ENCODE measurements at places on chromosomes 1 and 21.
A peak's percentile ranks its signal among the peaks of the same experiment; 100 is the strongest.

DNA sequence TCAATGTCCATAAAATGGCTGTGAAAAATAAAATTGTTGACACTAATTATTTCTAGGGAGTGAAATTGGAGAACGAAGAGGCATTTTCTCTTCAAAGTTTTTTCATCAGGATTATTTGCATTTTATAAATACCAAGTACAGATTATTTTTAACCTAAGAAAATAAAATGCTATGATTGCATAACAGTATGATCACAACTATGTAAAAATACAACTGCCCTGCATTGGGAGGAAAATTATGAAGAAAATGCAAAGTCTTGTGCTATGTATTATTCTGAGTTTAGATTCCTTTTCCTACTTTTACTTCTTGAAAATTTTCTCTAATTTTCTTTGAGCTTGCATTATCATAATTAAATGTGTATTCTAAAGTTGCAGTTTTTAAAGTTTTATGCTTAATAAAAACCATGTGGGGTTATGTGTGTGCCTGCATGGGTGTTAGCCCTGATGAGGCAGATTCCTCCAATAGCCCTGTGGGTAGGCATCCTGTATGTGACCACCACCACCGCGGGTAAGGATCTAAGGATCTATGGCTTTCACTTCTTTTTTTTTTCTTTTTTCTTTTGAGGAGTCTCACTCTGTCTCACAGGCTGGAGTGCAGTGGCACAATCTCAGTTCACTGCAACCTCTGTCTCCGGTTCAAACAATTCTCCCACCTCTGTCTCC is 24.7 kb downstream of the STX6 start:
- no peak for DNase-seq

DNA sequence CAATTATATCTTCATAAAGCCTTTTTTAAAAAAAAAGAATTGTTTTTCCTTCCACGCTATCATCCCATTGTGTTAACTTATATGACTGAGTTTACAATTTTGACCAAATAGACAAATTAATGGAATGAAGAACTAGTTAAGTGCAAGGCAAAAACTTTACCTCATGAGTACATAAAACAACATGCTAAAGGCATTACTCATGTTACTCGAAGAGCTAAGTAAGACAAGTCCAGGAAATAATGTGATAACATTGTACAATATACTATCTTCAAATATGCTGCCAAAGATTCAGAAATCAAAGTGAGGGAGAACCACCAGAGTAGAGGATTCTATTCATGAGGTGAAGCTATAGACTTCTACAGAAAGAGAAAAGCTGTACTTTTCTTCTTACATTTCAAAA is 24.2 kb upstream of the DYNLT5 start:
- DNase-seq, result no peak

- DNase-seq, result no peak
Observed at GRCh38 chr21:35324372-35325220, 275.5 kb upstream of the RUNX1 start.

DNA sequence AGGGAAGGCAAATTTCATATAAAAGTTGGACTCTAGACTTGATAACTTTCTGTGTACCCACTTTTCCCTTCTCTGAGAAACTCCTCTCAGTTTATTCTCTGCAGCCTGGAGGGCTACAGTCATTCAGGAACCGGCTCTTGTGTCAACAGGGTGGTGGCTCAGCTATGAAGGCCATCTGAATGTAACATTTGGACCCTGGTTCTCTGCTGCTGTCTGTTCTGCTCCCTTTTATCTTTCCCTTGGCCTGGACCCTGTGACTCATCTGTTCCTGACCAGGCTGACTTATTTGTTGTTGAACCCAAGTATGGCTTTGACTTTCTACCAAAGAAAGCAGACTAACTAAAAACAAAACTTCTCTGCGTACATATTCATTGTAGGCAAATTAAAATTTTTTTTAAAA is 75.4 kb downstream of the CENPF start:
- no peak for DNase-seq

GRCh38 chr1:44696101-44696500 is 21.6 kb downstream of the ARMH1 start:
- no peak for DNase-seq

DNA sequence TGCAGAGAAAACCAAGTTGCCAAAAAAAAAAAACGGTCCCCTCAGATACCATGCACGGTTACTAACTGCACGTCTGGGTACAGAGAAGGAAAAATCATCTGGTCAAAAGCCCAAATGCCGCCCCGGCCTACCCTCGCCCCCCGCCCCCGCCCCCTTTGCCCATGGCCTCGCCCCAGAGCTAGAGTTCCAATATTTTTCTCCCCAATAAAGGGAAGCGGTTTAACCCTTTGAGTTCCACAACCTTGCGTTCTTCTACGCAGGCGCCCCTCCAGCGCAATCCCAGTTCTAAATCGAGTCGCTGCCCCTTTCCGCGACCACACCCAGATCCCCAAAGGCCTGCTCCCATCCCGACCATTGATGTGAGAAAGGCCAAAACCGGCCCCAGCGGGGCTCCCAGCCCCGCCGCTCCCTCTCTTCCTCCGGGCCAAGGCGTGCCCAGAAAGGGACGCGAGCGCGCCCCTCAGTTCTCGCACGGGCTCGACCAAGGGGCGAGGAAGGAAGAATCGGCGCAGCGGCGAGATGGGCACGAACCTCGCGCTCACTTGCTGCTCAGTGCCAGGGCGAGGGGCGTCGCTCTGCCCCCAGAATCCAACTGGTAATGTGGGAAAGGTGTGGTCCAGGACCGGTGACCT is 797 bp downstream of the WDR47 start:
- peak; percentile 33 for DNase-seq

DNA sequence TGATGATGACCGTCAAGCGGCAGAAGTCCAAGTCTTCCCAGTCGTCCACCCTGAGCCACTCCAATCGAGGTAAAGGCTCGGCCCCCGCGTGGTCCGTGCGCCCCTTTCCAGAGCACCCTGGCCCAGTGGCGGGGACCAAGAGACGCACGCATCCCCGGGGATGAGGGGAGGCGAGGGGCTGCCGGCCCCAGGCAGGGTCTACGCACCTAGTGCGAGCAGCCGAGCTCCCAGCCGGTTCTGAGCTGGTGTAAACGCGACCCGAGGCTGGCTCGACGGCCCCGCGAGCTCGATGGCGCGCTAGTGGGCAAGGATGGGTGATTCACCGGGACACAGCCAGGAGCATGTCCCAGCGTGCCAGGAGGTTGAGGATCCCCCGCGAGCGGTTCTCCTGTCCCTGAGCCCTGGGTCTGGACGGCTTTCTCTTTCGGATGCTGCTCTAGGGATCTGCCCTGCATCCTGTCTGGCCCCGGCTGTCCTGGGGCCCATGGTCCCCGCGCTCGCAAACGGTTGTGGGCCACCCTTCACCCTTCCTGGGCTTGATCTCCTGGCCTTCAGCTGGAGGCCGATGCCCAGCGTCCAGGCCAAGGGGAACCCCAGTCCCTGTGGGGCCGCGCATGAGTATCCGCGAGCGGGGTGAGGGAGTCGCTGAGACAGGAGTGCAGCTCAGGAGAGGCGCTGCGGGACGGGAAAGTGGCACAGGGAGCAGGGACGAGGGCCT is 689 bp downstream of the PKP1 start:
- DNase-seq, result no peak

- no peak for DNase-seq
Observed at GRCh38 chr1:32012709-32013385, 821 bp upstream of the KHDRBS1 start.
